ENCODE measurements at places on chromosomes 5 and 9.
A peak's percentile ranks its signal among the peaks of the same experiment; 100 is the strongest.

- DNase-seq = no peak
Measured at GRCh38 chr5:35228310-35228709, 2.0 kb downstream of the PRLR start.

GRCh38 chr5:68405784-68406743 lies 190.5 kb downstream of the PIK3R1 start:
- no peak for DNase-seq

- DNase-seq = no peak
Measured at GRCh38 chr9:120532475-120532874, 47.5 kb downstream of the CDK5RAP2 start.

DNA sequence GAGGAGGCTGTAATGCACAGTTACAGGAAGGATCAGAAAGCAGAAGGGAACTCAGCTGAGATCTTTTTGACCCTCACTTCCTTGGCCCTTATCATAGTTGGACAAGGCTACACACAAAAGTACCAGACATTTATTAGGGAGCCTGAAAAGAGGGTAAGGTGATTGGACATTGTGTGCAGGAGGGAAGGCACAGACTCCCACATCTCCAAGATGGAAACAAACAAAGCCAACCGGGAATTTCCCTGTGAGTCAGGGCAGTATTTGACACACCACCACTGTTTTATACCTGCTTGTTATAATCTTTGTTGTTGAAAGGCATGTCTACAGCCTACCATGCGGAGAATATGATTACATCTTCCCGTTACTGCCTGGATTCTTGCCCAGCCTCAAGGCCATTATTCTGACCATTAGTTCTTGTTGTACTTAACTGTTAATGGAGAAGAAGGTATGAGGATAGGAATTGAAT lies 3.0 kb upstream of the CCNG1 start:
- DNase-seq = no peak

DNA sequence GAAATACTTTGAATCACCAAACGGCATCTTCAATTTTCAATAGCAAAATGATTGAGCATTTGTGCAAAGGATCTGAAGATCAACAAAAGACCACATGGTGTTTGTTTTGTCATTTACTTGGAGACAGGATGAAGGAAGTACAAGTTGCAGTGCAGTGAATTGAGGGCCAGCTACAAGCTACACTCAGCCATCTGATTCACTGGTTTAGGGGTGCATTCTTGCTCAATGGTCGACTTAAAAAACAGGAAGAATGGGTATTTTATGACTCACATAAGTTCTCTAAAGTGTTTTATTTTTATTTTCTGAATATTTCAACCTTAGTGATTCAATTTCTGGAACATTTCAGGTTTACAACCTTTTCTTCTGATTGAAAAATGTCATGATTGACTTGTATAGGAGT lies 412.1 kb upstream of the ADAMTSL1 start:
- DNase-seq = no peak

- DNase-seq = no peak
Measured at GRCh38 chr5:31477516-31477915, 54.4 kb downstream of the DROSHA start.

- no peak for DNase-seq
Measured at GRCh38 chr9:106862821-106863720, at the start of gene ZNF462. TSS of gene ZNF462 (plus strand) at chr9:106863166. CDS start at chr9:106923384, 60,218 bp downstream.

DNA sequence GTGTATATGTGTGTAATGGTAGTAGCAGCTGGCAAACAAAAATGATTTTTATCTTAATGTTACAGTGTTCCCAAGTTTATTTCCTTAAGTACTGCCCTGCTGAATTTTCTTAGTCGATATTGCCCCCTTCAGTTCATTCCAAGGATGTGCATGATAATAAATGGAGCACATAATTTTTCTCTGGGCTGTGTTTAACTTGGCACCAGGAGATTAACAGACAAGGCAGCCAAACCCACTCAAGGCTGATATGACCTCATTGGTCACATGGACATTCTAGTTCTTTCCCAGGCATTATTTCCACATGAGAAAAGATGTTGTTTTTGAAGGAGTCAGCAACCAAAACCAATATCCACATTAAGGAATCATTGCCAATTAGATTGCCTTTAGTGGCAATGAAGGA lies 61.8 kb downstream of the COX7C start:
- no peak for DNase-seq

- DNase-seq = no peak
Measured at GRCh38 chr5:102876610-102877009, 121.5 kb downstream of the PAM start.

- no peak for DNase-seq
Measured at GRCh38 chr5:166904571-166904970, 1386.9 kb upstream of the WWC1 start.

DNA sequence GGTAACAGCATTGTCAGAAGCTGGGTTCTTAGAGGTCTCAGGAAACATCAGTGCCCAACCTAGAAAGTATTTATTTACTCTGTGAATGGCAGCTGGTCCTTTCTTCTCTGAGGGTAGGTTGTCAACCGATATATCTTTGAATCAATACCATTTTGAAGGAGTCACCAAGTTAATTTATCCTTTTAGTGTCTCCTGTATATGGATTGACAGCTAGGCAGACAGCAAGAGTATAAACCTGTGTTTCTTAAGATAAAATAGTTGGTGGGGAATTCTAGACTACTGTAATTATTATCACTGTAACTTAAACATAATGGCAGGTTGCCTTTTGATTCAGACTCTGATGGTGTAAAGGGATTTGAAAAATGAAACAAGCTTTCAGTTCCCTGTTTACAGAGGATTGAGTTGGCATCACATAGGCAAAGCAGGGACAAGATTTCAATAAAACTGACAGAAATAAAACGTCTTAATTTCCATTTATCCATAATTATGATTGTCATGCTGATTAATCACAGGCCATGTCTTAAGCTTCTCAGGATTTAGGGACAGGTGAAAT lies 190.8 kb upstream of the HAPLN1 start:
- no peak for DNase-seq

- no peak for DNase-seq
Measured at GRCh38 chr9:126439402-126439765, 112.8 kb downstream of the MVB12B start.

GRCh38 chr5:61333321-61333953 lies 1.4 kb downstream of the ZSWIM6 start:
- no peak for DNase-seq

DNA sequence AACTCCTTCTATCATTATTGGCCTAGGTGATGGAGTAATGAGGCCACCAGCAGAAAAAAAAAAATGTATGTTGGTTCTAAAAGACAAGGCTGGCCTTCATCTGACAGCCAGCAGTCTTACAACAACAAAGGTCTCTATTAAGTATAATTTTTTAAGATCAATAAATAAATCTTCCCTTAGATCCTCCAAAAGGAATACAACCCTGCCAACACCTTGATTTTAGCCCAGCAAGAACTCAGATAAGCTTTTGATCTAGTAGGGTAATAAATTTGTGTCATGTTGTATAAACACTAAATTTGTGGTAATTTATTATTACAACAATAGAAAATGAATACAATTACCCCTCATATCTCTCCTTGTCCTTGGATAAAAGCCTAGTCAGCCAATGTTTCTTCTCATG lies 633.2 kb upstream of the FAM174A start:
- no peak for DNase-seq

GRCh38 chr9:79969393-79970145 lies 397.8 kb downstream of the TLE4 start:
- no peak for DNase-seq

- DNase-seq = no peak
Measured at GRCh38 chr9:132673355-132673754, 3.1 kb downstream of the GTF3C4 start.

GRCh38 chr9:19920401-19920800 lies 131.6 kb upstream of the SLC24A2 start:
- no peak for DNase-seq

GRCh38 chr5:118888556-118888955 lies 99.8 kb downstream of the DTWD2 start:
- DNase-seq = no peak

- DNase-seq = no peak
Measured at GRCh38 chr5:151042453-151043093, 22.2 kb downstream of the GPX3 start.

GRCh38 chr9:108991479-108991878 lies 21.8 kb downstream of the CTNNAL1 start:
- no peak for DNase-seq

GRCh38 chr9:91060520-91061343 lies 259.1 kb downstream of the SYK start:
- no peak for DNase-seq

DNA sequence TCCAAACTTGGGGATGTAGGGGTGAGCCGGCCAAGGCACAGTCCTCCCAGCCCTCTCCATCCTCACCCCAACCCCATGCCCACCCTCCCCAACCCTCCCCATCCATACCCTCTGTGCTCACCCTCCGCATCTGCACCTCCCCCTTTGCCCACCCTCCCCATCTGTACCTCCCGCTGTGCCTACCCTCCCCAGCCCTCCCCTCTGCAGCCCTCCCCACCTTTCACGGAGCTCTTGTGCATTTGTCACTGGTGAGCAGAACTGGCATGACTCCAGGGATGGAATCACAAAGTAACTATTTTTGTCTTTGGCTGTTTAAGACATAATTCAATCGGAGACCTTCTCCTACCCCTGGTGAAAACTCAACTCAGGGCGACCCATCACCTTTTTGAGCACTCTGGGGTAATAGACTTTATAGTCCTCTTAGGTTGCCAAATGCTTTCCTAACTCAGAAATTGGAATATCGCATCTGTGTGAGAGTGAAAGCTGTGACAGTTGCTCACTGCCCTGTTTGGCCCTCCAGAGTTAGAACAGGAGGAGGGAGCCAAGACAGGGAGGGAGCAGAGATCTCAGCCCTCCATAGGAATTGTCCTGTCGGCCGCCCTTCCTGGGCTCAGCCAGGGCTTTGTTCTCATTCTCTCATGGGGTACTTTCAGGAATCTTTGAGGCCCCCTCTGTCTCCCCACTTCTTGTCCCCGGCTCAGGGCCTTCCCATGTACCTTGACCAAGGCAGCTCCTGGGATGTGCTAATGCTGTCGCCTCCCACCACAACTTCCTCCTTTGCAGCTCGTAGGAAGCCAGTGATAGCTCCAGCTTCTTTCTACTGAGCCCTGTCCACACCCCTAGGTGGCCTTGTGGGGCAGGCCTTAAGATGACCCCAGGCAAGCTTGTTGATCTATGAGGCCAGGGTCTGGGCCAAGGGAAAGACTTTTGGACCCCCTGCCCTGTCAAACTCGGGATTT lies 36.2 kb downstream of the OTULIN start:
- no peak for DNase-seq

DNA sequence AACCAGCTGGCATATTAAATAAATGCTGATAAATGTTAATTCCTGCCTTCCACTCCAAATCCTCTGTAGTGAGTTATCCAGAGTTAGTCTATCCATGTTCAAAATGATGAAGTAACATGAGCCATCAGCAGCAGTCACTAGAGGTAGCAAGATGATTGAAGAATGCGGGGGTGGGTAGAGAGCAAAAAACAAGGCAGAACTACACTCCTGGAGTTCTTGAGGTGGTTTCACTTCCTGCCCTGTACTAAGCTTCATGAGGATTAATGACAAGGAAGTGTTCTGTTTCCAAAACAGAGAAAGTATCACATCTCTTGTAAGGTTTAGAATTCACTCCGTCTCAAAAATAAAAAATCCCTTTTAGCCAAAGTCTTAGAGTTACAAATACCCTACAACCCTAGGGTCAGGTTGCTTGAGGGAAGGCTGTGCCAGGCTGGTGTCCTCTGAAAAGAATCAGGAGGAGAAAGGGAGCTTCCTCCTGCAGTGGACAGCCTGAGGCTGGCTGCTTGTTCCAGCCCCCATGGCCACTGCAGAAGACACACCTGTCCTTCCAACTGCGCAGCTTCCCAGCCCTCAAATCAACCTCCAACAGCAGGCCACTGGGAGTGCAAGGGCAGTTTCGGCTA lies 180.2 kb downstream of the DENND1A start:
- peak; percentile 40 for DNase-seq

GRCh38 chr5:134124289-134125038 lies 10.0 kb downstream of the TCF7 start:
- no peak for DNase-seq

DNA sequence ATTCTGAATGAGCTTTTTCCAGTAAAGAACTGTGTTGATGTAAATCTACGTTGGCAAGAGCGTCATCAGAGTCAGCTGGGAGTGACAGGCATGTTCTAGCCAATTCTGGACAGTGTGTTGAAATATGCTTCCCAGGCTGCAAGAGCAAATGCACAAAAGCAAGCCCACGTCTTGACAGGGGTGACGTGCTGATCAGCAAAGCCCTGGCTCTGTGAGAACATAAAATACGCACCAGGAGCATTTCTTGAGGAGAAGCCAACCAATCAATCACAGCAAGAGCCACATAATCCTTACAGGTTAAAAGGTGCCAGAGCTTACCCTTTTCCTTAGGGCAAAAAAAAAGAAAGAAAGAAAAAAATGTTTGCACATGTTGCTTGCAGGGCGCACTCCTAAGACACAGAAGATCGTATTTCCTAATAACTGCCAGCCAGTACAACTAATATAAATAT lies 148.1 kb downstream of the PDE4D start:
- no peak for DNase-seq

- no peak for DNase-seq
Measured at GRCh38 chr9:111114486-111114885, 76.2 kb upstream of the LPAR1 start.

DNA sequence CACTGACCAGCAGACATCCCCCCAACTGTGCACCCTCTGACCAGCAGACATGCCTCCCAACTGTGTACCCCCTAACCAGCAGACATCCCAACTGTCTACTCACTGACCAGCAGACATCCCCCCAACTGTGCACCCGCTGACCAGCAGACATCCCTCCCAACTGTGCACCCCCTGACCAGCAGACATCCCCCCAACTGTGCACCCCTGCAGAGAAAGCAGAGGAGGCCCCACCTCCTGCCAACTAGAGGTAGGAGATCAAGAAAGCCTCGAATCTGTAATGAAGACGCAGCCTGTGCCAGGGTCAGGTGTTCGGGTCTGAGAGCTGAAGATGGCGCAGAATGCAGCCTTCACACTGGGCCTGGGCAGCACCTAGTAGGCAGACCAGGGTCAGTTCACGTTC lies 29.8 kb upstream of the NSMF start:
- DNase-seq = no peak

- no peak for DNase-seq
Measured at GRCh38 chr5:45627076-45627656, 69.0 kb downstream of the HCN1 start.

- DNase-seq = no peak
Measured at GRCh38 chr9:37761511-37761910, 7.9 kb downstream of the TRMT10B start.

DNA sequence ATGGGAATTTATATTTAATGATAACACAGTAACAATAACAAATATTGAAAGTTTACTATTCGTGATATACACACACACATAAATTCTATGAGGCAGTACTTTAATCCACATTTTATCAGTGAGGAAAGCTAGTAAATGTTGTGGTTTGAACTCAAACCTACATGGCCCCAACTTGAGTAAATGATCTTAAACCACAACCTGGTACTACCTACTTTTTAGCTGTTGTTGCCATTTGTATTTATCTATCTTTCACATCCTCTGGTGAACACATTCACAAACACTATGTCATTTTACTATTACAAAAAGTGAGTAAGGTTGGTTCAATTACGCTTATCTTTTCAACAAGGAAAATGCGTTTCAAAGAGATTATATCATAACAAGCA lies 186.1 kb downstream of the SMC2 start:
- no peak for DNase-seq

- DNase-seq = no peak
Measured at GRCh38 chr9:125626187-125626586, 80.8 kb downstream of the MAPKAP1 start.

GRCh38 chr9:6090277-6091210 lies 75.1 kb upstream of the RANBP6 start:
- no peak for DNase-seq
